Urinary bladder (tissue), 4 donors: ENCODE measurements at places on chromosomes 4 and X. TPM values are rescaled to one million over a fixed set of nuclear protein-coding genes. Genes with fewer than 3 reads are reported as not detected.

Gene FRMPD4
- total RNA-seq, result 0.85 TPM

Gene PACRGL
- 55.3 TPM for total RNA-seq

Gene DRD5
- total RNA-seq, result 0.11 TPM

Gene ATP8A1
- total RNA-seq, result 59.2 TPM

- DNase-seq, result no peak
These were observed 202.6 kb downstream of the SPOCK3 start for GRCh38 chr4:167031534-167032156.

DNA sequence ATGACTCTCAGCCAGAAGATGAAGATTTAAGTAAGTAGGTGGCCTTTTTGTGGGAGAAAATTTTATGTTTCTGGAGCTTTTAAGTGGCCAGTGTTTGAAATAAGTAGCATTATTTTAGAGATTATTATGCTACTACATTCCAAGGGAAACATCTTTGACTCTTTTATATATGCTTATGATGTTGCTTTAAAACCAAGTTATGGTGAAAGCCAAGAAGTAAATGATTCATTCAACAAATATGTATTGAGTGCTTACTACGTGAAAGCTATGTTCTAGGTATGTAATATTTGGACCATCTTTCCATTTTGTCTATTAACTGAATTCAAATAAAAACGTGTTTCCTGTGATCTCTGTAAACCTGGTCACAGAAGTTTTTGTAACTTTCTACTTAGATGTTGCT is 58.3 kb downstream of the ZFX start:
- no peak for DNase-seq

GRCh38 chrX:10574663-10575062 is 45.7 kb downstream of the MID1 start:
- DNase-seq, result no peak

- no peak for DNase-seq
These were observed 112.7 kb downstream of the HNRNPD start for GRCh38 chr4:82261084-82261483.
